ENCODE measurements at places on chromosomes 1 and 21. TPM values are rescaled to one million over a fixed set of nuclear protein-coding genes. Genes with fewer than 3 reads are reported as not detected.

The ARHGAP29 gene
- 36.7 TPM for total RNA-seq

The RORC gene
- total RNA-seq = 0.15 TPM

The VASH2 gene
- total RNA-seq = 0.99 TPM

The MCOLN2 gene
- total RNA-seq = 3.5 TPM

The SPRR2B gene
- not detected for total RNA-seq

The RAD54L gene
- 0.50 TPM for total RNA-seq

The IL10 gene
- not detected for total RNA-seq

The LINGO4 gene
- total RNA-seq = not detected

The UBE4B gene
- 44.9 TPM for total RNA-seq

The OR10J1 gene
- total RNA-seq = not detected

The HSD11B1 gene
- total RNA-seq = 28.8 TPM

The OR2T35 gene
- not detected for total RNA-seq

The CYP4A22 gene
- total RNA-seq = not detected

The TCEA3 gene
- 9.7 TPM for total RNA-seq

The OR10Z1 gene
- not detected for total RNA-seq

The AJAP1 gene
- total RNA-seq = not detected

The PDC gene
- not detected for total RNA-seq

The SLFNL1 gene
- total RNA-seq = 0.66 TPM

The UTS2 gene
- not detected for total RNA-seq

The GPBP1L1 gene
- total RNA-seq = 98.5 TPM

The VWA5B1 gene
- not detected for total RNA-seq

The TLR5 gene
- total RNA-seq = not detected

The SRM gene
- 31.6 TPM for total RNA-seq

The CTPS1 gene
- 8.9 TPM for total RNA-seq

All from smooth muscle cell of trachea (primary cell).